Activated CD8-positive, alpha-beta memory T cell treated with anti-CD3 and anti-CD28 coated beads, Interleukin-2, amount 50 U/mL, for 4 hours (primary cell): ENCODE measurements at places on chromosomes 6 and 20.

- DNase-seq: no peak
These were observed 12.8 kb upstream of the DNAAF9 start for GRCh38 chr20:3420211-3420707.

DNA sequence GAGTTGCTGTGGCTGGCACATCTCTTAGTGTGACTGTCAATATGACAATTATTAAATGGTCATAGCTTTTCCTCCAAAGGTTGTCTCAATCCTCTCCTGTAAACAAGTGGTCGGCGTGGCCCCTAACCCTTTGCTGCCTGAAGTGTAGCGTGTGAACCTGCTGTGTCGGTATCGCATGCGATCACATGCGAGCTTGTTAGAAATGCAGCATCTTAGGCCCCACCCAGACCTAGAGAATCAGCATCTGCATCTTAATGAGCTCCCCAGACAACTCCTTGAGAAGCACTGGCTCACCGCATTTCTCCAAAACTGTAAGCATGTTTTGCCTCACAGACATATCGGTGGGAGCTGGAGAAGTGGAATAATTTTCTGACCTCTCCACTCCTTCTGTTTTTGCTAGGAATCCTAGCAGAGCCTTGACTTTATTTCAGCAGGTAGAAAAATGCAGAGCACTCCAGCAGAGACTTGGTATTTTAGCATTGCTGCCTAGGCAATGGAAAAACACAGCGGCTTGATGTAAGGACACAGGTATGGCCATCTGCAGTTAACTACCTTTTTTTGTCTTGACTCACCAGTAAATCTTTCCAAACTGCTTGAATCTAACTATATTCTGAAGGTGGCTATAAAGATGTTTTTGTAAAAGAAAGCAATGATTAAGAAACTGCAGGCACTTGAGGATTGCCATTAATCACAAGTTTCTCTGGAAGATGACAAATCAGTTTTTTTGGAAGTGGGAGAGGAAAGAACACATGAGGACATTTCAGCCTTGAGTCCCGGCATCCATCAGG, 67.6 kb downstream of the PSMG4 start:
- DNase-seq: no peak

- no peak for DNase-seq
These were observed 42.6 kb upstream of the ZNFX1 start for GRCh38 chr20:49320460-49320859.

DNA sequence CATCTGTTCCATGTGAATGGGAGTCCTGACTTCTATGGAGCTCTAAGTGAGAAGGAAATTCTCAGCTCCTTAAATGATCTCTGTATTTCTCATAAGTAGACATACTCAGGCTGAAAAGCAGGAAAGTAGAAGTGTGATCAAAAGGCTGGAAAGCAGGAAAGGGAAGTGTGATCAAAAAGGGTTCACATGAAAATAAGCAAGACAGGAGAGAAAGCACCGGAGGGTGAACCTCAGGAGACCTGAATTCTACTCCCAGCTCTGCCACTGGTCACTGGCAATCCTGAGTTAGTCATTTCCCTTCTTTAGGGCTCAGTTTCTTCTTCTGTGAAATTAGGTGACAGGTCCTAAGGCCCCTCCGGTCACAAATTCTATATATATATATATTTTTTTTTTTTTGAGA, 55.5 kb upstream of the TRERF1 start:
- no peak for DNase-seq

DNA sequence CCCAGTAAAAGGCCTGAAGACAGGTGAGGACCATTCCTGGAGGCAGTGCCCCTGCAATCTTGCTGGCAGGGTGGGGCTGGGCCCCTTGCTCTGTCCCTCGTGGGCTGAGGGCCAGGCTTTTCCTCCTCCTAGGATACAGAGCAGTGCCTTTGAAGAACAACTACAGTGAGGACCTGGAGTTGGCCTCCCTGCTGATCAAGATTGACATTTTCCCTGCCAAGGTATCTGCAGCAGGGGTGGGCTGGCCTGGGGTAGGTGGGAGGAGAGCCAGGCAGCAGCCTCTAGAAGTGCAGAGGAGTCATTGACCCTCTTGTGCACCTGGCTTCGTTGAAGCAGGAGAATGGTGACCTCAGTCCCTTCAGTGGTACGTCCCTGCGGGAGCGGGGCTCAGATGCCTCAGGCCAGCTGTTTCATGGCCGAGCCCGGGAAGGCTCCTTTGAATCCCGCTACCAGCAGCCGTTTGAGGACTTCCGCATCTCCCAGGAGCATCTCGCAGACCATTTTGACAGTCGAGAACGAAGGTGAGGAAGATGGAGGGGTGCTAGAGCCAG, 36.5 kb downstream of the PLCG1 start:
- DNase-seq: no peak

- no peak for DNase-seq
These were observed 5.5 kb downstream of the LRRN4 start for GRCh38 chr20:6048391-6048790.

DNA sequence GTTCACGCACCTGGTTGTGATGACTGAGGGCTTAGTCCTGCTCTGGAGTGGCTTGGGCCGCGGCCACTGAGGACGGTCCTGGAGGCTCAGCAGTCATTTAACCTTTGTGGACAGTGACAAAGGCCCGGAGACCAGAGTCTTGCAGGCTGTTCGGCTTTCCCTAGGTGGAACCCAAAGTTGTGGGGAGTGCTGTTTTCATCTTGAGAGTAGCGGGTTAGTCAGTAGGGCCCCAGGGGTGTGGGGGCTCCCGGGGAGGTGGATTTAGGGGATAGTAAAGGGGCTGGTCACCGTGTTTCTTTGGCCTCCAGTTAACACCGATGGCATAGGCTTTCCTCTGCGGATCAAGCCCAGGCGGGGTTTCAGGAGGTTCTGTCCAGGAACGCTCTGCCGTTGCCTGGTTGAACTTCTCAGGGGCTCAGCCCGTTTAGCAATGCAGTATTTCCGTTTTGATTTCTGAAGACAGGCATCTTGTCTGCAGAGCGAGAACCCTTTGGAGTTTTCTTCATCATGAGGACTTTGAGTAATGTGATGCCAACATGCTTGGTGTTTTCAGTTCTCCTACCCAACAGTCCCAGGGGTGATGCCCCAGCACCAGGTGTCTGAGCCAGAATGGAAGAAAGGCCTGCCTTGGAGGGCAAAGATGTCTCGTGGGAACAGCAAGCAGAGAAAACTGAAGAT, 31.8 kb downstream of the ZNF831 start:
- no peak for DNase-seq

- no peak for DNase-seq
These were observed 26.1 kb downstream of the ZNF311 start for GRCh38 chr6:28978959-28979561.

GRCh38 chr6:16740097-16740496, 21.2 kb downstream of the ATXN1 start:
- DNase-seq: no peak

DNA sequence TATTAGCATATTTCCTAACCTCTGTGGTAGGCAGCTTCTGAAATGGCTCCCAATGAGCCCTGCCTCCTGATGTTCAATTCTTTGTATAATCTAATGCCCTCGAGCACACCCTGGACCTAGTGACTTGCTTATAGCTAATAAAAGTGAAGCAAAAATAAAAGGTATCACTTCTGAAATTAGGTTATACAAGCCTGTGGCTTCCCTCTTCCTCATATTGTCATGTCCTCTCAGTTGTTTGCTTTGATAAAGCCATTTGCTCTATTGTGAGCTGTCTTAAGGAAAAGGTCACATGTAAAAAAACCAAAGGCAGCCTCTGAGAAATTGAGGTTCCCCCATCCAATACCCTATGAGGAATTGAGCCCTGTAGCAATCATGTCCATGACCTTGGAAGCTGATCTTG, 442.1 kb upstream of the ADGRB3 start:
- no peak for DNase-seq

GRCh38 chr6:137094411-137095008, 49.7 kb upstream of the IL20RA start:
- peak; percentile 51 for DNase-seq

GRCh38 chr6:140183881-140184280, 809.4 kb upstream of the CITED2 start:
- DNase-seq: no peak

GRCh38 chr20:52429029-52429428, 237.4 kb upstream of the ZFP64 start:
- no peak for DNase-seq

GRCh38 chr20:49252556-49253350, 25.1 kb downstream of the ZNFX1 start:
- DNase-seq: no peak

DNA sequence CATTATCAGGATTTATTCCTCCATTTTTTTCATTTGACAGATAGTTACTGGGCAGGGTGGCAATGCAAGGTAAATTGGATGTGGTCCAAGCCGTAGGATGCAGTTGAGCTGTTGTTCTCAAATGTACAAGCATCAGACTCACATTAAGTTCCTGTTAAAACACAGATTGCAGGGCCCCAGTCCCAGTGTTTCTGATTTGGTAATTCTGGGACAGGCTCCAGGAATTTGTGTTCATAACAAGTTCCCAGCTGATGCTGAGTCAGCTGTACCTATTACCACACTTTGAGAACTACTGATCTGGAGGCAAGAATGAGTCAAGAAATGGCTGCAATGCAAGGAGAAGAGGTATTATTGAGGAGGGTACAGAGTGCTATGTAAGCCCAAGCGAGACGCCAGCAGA, 11.7 kb downstream of the TMEM244 start:
- no peak for DNase-seq

GRCh38 chr6:3455147-3455568, 1.7 kb downstream of the SLC22A23 start:
- peak; percentile 29 for DNase-seq

DNA sequence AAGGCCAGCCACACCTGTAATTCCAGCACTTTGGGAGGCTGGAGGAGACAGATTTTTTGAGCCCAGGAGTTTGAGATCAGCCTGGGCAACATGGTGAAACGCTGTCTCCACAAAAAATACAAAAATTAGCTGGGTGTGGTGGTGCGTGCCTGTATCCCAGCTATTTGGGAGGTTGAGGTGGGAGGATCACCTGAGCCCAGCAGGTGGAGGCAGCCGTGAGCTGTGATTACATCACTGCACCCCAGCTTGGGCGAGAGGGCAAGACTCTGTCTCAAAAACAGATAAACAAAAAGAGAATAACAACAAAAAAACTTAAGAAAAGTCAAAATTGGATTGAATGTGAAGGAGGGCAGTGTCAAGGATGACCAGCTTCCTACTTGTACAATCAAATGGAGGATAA, 2.9 kb downstream of the TPD52L1 start:
- no peak for DNase-seq

- no peak for DNase-seq
These were observed 113.5 kb downstream of the CD83 start for GRCh38 chr6:14231071-14231483.

DNA sequence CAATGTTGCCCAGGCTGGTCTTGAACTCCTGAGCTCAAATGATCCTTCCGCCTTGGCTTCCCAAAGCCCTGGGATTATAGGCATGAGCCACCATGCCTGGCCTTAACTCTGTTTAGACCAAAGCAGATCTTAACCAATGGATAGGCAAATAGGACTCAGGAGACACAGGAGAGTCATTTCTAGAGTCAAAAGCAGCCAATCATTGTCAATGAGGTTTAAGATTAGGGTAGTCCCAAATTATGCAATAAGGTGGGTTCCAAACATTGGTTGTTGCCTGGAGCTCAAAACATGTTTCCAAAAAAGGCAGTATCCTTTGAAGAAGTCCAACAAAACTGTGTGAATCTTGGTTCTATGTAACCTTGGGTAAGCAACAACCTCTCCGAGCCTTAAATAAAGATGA, 95.7 kb upstream of the JARID2 start:
- no peak for DNase-seq

DNA sequence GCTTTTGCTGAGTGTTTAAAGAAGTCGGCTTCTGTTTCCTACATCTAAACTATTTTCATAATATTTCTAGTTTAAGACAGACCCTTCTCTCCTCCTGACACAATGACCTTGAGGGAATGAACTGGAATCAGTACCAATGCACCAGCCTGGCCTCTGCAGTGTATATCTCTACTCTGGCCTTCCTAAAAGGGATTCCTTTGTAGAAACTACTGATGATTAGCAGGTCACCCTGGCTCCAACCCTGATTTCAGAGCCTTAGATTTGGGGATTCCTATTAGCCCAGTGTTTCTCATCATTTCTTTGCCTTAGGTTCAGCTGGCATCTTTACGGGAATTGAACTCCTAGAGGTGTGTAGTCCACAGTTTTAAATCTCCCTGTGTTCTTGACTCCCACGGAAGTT, 75.4 kb downstream of the ADGRB3 start:
- no peak for DNase-seq

GRCh38 chr6:43943099-43943766, 173.2 kb downstream of the VEGFA start:
- DNase-seq: no peak

- no peak for DNase-seq
These were observed 219.4 kb upstream of the SSTR4 start for GRCh38 chr20:22815603-22816315.

DNA sequence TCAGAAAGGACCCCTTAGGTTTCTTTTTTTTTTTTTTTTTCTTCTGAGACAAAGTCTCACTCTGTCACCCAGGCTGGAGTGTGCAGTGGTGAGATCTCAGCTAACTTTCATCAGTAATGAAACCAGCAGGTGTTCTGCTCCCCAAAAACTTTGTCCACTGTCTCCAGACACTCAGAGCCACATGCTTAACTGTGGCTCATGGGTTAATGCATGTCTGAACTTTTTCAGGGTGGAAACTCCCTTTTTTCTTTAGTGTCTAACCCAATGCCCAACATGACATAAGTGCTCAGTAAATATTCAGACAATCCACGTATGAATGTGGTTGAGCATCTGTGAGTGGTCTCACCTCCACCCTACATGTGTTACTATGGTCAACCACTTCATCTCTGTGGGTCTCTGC, 45.4 kb downstream of the MYB start:
- DNase-seq: no peak

- no peak for DNase-seq
These were observed 2.0 kb downstream of the TSHZ2 start for GRCh38 chr20:52974179-52974594.

DNA sequence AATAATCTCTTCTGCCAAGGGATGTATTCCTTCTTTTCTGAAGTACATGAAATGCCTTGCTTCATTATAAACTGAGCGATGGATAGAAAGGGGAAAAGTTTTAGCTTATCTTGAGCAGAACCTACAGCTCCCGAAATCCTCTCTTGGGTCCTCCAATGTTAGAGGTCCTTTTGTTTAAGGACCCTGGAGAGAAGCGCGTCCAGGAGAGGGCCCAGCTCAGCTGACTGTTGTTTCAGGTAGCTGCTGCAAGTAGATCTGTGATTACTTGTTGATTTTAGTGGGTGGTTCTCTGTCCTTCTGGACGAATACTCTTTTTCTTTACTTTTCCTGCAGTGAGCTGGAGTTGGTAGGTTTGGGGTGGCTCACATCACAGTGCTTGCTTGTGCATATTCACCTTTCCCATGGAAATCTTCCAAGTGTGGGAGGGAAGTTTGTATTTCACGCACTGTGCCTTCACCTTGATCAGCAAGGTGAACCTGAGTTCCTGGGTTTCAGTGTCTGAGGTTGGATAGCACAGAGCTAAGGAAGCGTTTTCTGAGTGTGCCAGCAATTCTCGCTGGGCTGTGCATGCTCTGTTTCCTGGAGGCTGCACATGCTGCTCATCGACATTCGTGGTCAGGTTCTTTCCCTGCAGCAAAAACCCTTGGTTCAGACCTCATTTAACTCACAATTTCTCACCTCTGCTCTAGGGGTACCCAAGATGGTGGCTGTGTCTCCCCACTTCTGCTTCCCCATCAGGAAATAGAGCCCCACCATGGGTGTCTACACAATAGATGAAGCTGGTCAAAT, 176.3 kb downstream of the JARID2 start:
- DNase-seq: no peak
